Activated T-cell treated with anti-CD3 and anti-CD28 coated beads for 4 hours (primary cell): ENCODE measurements at places on chromosomes 16 and 17.

DNA sequence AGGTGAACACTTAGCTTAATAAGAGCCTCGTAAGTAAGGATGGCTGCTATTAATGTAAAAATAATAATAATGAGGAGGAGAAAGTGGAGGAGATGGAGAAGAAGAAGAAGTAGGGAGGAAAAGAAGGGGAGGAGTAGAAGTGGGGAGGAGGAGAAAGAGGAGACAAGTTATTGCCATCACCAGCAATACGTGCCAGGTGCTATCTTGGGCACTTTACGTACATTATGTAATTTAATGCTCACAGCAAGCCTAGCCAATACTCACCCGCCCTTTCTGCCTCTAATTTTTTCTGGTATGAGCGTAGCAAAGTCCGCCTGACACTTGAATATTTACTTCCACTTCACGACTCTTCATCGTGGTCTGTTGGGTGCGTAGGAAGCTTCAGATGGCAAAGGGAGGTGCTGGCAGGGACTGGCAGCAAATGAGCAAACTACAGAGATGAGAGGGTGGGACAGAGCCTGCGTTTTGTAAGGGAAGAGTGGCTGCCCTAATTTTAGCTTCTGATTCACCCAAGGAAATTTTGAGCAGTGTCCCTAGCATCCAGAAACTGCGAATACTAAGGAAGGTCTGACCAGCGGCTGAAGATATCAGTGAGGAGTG lies 42.1 kb upstream of the CDH13 start:
- DNase-seq, result no peak

DNA sequence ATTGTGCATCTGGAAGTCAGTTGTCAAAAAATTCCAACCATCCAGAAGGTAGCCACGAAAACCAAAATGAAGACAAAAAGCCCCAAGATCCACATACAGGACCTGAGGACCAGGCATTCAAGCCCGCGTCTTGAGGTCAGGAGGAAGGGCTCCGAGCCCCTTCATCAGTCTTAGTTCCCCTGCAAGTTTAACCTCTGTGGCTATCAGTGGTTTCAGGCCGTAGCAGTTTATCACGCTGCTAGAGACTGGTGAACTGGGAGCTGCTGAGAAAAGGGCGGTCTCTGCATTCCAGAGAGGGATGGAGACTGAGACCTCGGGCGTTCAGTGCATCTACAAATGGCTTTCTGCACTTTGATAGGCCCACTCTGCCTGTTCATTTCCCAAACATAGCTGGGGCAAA lies 70.6 kb downstream of the IRF8 start:
- DNase-seq, result no peak

GRCh38 chr17:47704736-47705135 lies 10.8 kb downstream of the TBKBP1 start:
- DNase-seq, result no peak

GRCh38 chr16:71762186-71762585 lies 37.7 kb upstream of the PHLPP2 start:
- no peak for DNase-seq

DNA sequence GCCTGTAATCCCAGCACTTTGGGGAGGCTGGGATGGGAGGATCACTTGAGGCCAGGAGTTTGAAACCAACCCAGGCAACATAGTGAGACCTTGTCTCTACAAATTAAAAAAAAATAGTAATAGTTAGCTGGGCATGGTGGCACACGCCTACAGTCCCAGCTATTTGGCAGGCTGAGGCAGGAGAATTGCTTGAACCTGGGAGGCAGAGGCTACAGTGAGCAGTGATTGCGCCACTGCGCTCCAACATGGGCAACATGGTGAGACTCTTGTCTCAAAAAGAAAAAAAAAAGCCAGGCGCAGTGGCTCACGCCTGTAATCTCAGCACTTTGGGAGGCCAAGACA lies 56.9 kb upstream of the MRTFB start:
- DNase-seq, result no peak

- DNase-seq, result no peak
Measured at GRCh38 chr17:79944821-79945391, 90.8 kb downstream of the TBC1D16 start.

DNA sequence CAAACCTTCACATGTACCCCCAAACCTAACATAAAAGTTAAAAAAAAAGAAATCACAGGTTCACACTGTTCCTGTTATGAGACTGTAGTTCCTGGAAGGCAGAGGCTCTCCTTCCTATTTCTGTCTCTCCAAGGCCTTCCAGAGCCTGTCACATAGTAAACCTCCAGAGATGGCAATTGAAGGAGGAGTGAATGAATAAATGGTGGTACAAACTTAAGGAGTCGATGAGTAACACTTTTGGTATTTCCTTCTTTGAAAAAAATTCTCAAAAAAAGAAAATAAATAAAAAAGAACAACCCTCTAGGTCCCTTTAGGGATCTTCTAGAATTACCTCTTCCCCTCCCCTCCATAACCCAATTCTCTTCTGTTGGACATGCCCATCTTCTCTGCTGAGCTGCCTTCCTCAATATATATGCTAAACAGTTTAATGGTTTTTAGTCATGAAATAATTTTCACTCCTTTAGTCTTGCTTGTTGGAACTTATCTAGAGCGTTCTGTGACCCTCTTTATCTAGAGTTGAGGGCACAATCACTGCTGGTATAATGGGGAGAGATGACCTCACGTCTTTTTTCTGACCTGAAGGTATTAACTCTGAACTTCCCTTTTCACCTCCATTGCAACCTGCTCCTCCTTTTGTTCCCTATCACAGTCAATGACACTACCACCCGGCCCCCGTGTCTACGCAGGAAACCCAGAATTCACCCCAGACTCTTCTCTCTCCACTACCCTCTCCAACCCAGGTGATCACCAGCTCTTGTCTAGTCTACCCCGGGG lies 1.7 kb upstream of the TAF15 start:
- no peak for DNase-seq

DNA sequence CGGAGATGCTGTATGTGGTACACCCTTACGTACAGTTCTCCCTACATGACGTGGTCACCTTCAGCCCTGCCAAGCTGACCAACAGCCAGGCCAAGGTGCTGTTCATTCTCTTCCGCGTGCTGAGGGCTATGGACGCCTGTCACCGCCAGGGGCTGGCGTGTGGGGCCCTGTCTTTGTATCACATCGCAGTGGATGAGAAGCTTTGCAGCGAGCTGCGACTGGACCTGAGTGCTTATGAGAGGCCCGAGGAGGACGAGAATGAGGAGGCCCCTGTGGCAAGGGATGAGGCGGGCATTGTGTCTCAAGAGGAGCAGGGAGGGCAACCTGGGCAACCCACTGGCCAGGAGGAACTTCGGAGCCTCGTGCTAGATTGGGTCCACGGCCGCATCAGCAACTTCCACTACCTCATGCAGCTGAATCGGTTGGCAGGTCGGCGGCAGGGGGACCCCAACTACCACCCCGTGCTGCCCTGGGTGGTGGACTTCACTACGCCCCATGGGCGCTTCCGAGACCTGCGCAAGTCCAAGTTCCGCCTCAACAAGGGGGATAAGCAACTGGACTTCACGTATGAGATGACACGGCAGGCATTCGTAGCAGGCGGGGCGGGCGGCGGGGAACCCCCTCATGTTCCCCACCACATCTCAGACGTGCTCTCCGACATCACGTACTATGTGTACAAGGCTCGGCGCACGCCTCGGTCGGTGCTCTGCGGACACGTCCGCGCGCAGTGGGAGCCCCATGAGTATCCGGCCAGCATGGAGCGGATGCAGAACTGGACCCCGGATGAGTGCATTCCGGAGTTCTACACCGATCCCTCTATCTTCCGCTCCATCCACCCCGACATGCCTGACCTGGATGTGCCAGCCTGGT lies 1.4 kb downstream of the WDR81 start:
- DNase-seq, result no peak

DNA sequence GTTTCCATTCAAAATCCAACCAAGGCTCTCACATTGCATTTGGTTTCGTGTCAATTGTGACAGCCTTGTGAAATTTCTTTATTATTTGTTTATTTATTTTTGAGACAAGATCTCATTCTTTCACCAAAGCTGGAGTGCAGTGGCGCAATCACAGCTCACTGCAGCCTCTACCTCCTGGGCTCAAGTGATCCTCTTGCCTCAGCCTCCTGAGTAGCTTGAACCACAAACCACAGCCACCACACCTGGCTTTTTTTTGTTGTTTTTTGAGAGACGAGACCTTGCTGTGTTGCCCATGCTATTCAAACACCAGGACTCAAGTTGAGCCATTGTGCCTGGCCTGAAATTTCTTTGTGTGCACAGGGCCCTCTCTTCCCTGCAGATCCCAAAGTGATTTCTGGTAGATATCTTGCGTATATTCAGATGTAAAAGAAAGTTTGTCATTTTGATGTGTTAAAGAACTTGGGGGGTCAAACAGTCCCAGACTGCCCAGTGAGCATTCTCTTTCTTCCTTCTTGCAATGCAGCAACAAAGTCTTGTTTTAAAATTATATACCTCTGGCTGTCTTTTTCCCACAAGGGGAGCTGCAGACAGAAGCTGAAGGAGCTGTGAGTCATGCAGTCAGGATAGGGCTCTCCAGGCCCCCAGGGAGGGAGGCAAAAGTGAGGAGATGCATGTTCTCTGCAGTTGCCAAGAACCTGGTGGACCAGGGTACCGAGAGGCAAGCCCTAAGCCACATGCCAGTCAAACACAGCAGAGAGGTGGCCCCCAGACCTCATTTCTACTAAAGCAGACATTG lies 15.5 kb upstream of the USP22 start:
- DNase-seq, result no peak

GRCh38 chr17:76554131-76554530 lies 14.3 kb downstream of the PRCD start:
- DNase-seq, result no peak

GRCh38 chr17:39804839-39805238 lies 59.3 kb downstream of the IKZF3 start:
- DNase-seq, result no peak

DNA sequence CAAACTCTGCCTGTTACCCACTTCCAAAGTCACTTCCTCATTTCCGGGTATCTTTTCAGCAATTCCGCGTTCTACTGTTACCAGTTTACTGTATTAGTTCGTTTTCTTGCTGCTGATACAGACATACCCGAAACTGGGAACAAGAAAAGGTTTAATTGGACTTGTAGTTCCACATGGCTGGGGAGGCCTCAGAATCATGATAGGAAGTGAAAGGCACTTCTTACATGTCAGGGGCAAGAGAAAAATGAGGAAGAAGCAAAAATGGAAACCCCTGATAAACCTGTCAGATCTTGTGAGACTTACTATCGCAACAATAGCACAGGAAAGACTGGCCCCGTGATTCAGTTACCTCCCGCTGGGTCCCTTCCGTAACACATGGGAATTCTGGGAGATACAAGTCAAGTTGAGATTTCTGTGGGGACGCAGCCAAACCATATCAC lies 30.9 kb downstream of the PAFAH1B1 start:
- no peak for DNase-seq

- no peak for DNase-seq
Measured at GRCh38 chr17:8275421-8276290, 12.8 kb upstream of the RANGRF start.

DNA sequence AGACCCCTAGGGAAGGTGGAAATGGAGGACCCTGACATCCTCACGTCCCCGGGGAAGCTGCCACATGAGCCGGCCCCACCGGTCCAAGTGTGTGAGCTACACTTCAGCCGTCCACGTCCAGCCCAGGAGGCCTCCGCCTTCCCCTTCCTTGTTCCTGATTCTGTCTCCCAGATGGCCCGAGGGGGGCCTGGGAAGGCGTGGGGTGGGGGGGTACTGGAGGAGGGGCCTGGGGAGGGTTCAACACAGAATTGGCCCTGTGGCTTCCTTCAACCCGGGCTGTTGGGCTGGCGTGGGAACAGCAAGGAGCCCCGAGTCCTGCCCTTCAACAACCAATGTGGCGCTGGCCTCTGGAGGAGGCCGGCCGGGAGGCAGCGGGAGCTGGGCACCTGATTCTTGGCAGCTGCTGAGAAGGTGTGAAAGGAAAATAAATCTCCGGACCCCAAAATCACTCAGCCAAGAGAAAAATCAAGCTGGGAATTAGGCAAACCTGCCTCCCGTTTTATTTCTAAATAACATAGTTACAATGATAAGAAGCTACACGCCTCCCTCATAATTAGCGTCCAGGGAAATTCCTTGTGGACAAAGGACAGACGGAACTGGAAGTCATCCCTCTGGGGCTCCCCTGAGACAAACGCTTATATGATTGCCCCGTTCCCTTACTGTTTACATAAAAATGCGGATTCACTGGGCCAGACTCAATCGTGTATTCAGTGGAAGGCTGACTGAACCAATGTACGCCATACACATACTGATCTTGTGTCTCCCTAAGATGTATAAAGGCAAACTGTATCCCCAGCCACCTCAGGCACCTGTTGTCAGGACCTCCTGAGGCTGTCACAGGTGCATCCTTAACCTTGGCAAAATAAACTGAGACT lies 1.8 kb upstream of the APRT start:
- no peak for DNase-seq

DNA sequence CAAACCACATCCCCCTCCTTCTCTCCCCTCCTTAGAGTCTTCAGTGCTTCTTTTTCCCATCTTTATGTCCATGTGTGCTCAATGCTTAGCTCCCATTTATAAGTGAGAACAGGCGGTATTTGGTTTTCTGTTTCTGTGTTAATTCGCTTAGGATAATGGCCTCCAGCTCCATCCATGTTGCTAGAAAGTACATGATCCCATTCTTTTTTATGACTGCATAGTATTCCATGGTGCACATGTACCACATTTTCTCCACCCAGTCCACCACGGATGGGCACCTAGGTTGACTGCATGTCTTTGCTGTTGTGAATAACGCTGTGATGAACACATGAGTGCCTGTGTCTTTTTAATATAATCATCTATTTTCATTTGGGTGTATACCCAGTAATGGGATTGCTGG lies 44.3 kb downstream of the SLC39A11 start:
- no peak for DNase-seq

GRCh38 chr17:50816771-50817751 lies 18.3 kb upstream of the WFIKKN2 start:
- DNase-seq, result peak; percentile 48

DNA sequence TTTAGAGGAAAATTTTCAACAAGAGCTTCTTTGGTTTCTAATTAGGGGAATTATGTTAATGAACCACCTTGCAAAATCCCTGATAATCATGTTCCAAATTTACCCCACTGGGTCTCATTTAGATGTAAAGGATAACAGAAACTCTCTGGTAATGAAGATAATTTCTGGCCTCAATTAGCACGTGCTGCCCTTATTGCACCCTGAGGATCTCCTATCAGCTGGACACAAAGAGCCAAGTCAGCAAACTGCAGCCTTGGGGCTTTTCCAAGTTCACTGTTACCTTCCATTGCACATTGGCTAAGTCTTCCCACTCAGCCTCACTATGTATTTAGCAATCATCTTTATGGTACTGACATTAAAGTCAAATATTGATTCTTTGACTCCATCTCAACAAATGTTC lies 78.1 kb downstream of the GP2 start:
- DNase-seq, result no peak

DNA sequence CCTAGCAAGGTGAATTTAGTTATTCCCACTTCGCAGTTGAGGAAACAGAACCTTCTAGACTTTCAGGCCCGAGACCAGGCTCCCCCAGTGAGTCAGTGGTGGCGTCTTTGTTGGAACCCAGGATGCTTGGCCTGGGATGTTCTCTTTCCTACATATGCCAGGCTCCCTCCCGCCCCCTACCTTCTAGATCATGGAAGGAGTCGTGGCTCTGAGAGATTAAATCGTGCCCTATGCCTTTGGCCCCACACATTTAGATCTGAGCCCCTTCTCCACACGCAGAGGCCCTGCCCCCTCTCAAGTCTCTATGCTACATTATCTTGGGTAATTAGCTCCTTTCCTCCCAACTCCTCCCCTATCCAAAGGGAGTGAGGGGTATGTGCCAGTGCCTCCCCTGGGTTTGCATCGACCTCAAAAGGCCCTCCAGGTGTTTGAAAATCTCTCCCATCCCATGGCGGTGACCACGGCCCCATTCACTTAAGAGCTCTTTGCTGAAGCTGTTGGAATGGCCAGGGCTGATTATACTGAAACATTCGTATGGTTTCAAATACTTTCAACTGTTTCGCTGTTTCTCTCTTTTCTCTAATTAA lies 3.0 kb downstream of the NGFR start:
- no peak for DNase-seq
